ENCODE measurements at places on chromosomes 2 and 18.

DNA sequence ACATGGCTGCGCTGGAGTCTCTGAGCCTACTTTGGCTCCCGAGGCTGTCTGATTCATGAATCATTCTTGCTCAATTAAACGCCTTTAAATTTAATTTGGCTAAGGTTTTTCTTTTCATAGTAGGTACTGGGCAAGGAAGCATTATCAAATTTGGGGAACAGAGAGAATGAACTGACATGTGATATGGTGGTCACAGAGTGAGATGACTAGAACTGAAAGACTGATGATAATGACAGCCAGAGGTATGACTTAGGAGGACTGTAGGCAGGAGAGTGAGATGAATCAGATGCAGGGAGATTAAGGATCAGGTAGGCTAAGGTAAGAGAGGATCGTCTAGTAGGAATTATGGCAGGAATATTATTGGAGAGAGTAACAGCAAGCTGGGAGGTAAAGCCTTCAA lies 40.9 kb upstream of the ST8SIA3 start:
- DNase-seq, result no peak

DNA sequence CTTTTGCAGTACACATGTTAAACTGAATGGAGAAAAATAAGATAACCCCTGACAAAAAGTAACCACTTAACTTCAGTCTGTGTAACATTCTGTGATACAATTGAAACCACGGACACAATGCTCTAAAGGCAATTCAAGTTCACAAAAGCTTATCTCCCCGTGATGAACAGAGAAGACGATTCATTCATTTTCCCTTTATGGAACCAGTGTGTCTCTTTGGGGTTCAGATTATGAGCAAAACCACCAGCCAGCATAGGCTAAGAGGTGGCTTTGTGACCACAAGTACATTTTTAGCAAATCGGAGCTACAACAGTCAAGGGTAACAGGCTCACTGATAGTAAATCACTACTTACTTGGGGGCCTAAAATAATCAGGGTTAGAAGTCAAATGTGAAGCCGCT lies 120.6 kb upstream of the SMAD7 start:
- no peak for DNase-seq

GRCh38 chr2:223772363-223772762 lies 65.0 kb downstream of the AP1S3 start:
- no peak for DNase-seq

DNA sequence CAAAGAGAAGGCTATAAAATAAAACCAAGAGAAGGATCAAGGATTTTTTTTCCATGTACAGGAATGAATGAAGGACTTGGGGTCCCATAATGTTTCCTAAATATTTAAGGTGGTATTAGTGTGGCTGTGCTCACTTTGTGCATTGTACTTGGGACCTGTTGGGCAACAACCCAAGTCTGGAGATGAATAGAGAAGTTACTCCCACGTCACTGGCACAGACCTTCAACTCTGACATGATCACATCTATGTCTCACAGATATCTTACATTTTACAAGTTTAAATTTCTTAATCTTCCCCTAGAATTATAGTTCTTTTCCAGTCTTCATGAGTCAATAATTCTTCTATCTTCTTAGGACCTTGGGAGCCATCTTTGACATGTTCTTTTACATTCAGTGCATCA lies 133.4 kb downstream of the PLCL1 start:
- DNase-seq, result no peak

DNA sequence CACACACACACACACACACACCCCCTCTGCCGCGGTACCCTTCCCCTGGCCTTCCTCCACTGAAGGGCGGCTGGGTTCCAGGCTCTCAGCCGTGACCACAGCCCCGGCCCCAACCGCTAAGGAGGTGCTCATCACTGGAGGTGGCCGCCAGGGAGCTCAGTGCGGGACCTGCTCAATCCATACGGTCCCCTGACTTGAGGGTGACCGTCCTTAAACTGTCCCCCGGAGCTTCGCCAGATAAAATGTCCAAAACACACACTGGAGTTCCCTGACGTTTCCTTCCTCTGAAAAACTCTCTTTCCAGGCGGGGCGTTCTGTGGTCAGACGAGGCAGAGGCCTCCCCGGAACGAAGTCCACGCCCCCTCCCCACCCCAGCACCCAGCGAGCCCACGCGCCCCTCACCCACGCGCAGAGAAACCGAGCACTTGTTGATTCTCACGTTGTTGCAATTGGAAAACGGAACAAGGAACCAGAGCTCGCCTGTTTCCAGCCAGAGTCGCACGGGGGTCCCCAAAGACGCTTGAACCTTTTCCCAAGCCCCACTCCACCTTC lies 1.4 kb downstream of the MBP start:
- no peak for DNase-seq

GRCh38 chr2:136136931-136137330 lies 19.0 kb upstream of the CXCR4 start:
- no peak for DNase-seq

DNA sequence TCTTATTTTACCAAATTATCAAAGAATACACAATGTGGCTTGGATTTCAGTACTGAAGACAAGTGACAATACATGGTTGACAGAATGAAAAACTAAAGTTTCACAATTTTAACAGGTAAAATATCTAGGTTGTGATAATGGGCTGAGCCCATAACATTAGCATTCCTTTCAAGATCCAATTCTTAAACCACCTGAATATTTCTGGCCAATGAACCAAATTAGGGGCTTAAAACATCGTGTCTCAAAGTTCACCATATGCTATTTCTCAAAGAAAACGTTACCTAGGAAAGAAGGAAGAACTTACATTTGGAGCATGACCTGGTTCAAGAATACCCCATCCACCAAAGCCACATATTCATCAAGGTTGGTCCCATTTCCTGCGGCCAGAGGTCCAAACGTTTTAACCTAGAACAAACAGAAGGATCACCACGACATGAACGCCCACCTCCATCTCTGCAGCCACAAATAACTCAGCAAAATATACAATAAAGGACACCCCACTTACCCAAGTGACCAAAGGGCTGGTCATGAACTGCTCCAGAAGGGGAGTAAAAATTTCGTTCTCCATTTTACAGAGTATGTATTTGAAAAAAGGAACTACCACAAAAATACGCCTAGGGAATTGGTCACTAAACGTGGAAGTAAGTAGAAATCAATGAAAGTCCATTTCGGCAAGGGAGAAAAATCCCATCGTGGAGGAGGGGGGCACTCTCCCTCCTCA lies 984 bp downstream of the CCDC88A start:
- DNase-seq, result peak; percentile 18

GRCh38 chr2:143730953-143731260 lies 601.7 kb downstream of the ARHGAP15 start:
- DNase-seq, result no peak

- no peak for DNase-seq
Measured at GRCh38 chr2:9703701-9704221, 73.0 kb upstream of the YWHAQ start.

DNA sequence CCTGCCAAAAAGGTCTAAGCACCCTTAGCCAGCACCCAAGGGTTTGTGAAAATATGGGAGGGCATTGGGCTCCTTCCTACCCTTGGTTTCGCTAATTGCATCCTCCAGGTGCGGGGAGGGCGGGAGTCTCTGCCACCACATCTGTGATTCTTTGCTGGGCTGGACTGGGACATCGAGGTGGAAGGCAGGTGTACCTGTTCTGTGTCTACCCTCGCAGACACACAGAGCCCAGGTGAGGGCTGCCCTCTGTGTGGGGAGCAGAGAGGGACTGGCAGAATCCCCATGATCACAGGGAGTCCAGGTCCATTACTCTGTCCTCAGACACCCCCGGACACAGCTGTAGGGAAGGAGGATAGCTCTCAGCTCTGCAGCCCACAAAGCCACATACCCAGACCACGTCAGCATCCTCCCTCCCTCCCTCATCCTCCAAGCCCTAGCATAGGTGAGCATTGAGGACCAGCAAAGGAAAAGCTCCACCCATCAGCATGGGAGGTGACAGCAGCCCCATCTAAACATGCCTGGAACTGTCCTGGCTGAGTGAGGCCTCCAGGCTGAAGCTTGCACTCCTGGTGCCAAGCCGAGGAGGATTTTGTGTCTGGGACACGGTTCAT lies 49.8 kb downstream of the PLB1 start:
- no peak for DNase-seq

DNA sequence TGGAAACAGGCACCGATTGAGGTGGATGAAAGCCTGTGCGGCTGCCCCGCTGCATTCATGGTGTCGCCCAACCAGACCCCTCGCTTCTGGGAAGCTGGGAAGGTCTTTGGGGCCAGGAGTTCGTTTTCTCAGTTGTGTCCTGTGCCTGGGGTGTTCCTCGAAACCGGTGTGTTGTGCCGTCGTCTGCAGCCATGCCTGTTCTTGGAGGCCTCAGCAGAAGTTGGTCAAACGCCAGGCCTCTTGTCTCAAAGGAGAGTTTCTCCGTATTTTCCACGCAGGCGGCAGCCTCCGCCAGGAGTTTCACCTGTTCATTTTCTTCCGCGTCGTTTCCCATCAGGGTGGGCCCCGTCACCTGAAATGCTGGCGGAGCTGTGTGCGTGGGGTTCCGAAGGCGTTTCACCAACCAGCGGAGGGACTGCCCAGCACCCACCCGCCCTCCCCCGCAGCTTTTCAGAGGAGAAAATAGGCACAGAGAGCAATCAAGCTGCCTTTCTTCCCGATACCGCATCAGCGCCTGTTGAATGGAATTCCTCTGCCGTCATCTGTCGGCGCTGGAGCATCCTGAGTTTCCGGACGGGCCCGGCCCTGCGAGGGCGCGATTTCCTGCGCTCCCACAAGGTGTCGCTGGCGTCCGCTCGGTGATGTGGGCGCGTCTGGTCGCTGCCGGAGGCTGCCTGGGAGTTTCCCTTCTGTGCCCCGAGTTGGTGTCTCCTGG lies 17.0 kb upstream of the NFATC1 start:
- DNase-seq, result no peak

GRCh38 chr2:178101321-178102079 lies 10.7 kb upstream of the RBM45 start:
- no peak for DNase-seq

DNA sequence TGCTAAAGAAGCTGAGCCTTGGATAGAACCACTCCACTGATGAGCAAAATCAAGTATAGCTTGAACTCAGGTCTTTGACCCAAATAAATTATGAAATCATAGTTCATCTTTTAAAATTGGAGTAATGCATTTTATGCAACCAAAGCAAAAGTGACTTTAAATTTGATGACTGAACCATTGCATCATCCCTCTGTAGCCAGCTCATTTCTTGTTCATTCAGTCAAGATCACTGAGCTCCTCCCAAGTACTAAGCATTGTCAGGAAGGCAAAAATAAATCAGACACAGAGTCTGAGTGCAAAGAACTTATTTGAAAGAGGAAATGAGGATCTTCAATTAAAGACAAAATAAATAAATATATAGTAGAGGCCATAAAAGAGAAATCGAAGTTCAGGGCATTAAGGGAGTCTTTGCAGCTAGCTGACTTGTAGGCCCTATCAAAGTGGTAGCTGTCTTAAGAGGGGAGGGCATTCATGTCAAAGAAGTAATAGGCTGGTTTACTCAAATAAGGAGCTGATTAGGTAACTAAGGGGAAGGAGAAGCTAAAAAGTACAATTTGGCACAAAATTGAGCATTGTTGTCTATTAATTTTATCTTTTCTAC lies 411.8 kb downstream of the MTX2 start:
- DNase-seq, result no peak

- no peak for DNase-seq
Measured at GRCh38 chr2:191304939-191305875, 60.0 kb downstream of the MYO1B start.

DNA sequence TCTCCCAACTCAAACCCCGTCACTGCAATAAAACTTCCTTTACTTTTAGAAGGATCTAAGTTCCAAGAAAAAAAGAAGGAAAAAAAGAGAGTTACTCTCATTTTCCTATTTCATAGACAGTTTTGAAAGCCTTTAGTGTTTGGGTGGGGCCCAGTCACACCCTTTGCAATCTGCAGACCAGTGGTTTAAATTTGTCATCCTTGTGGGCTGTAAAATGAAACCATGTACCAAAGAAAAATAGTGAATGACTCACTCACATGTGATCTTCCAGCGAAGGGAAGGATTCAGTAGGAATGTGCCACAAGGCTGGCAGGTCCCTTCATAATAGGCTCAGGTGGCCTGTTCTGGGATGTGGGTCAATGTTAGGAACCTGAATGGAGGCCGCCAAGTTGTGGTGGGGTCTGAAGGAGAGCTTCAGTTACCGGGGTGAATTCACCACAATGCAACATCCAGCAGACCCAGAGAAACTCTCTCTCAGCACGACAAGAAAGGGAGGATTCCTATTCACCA lies 28.3 kb downstream of the ANXA4 start:
- no peak for DNase-seq

DNA sequence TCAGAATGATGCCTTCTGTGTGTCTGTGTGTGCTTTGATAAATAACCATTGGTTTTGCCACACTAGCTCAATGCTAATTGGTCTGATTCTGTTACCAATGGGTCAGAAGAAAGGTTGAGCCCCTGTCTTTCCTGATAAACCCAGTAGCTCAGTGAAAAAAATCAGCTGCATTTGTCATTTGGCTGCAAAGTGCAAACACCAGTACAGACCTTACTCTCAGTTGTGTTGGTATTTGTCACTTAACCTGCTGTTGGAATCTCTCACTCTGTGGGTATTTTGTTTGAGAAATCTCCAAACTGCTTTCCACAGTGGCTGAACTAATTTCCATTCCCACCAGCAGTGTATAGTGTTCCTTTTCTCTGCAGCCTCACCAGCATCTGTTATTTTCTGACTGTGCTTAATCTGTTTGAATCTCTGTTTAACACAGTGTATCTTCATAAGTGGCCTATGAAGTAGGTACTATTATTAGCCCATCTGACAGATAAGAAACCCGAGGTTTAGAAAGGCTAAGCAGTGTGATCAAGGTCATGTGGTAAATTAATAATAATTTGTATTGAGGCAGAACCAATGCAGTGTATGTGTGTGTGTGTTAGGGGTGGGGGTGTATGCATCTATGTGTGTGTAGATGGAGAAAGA lies 26.7 kb downstream of the LIMS1 start:
- DNase-seq, result no peak

- no peak for DNase-seq
Measured at GRCh38 chr2:200695191-200695590, 109.4 kb downstream of the AOX1 start.

DNA sequence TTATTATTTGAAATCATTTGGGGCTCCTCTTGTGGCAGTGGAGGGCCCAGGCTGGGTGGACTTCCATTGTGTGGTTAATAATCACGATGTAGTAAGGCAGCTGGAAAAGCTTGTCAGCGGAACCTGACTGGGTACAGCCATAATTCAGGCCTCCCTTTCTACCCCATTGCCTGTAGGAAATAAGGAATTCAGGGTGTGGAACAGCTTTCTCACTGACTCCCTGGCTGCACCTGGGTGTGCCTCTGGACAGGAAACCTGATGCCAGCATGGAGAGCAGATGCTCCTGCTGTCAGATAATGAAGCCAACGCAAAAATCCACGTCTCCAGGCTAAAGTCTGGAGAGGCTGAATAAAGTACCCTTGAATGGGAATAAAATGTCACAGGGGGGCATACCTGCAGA lies 44.2 kb downstream of the LYPD6B start:
- peak; percentile 26 for DNase-seq

All from SHP77 (cell line).